ENCODE measurements at places on chromosomes 4 and X.
A peak's percentile ranks its signal among the peaks of the same experiment; 100 is the strongest.

DNA sequence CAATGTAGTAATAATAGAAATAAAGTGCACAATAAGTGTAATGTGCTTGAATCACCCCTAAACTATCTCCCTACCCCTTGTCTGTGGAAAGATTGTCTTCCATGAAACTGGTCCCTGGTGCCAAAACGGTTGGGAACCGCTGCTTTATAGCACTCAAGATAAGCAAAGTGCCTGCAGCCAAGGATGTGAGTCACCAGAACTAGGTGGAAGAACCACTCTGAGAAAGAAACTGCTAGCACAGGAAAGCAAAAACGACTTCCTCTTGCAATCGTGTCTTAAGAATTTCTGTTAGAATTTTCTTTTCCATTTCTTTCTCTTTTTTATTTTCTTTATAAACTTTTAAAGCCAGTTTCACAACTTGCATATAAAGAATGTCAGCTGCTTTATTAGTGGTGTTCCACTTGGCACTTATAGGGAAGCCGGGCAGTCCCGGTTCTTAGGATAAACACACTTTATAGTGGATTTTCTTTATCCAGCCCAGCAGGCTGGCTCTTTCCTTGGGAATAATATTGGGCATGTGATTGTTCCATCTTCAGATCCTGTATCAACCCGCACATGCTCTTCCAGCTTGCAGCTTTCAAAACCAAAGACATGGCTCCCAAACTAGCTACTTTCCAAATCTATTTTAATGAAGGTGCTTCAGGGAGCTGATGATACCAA is 32.3 kb upstream of the CXCL8 start:
- no peak for DNase-seq

DNA sequence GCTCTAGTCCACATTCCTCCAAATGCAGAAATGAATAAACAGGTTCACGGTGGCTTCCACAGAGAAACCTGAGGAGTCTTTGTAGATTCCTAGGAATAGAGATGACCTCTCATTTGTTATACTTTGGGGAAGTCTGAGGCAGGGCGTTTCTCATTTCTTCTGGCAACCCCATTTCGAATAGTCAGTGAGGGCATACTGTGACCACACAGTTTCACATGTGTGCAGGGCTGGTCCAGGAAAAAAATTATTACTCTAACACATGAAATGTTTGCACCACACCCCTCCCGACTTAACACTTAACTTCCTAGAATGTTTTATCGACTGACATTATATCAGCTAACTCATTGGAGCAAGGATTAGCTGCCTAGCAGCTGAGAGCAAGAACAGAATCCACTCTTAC is 12.0 kb downstream of the FRMD7 start:
- no peak for DNase-seq

DNA sequence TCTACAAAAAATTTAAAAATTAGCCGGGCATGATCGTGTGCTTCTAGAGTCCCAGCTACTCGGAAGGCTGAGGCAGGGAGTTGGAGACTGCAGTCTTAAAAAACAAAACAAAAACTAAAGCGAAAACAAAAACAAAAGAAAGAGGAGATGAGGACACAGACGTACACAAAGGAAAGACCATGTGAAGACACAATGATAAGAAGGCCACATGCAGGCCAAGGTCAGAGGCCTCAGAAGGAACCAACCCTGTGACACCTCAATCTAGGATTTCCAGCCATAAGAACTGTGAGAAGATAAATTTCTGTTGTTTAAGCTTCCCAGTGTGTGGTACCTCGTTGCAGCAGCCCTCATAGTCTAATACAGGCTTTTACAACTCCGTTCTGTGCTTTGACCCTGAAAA is 177.0 kb upstream of the ATP6AP2 start:
- DNase-seq: no peak

DNA sequence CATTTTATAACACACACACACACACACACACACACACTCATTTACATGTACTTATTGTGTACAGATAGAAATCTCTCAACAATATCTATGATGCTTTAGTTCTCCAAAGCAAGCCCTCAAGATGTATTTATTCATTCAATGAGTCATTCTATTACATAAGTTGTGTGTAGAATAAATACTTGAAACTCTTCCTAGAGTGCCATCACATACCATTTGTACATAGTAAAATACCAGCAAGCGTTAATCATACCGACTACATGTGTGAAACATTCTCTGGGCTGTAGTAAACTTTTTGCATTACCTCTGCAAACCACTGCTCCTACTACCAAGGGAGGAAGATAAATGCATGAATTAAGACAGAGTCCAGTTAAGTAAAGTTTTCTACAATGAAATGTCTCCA is 70.9 kb downstream of the EPHA5 start:
- no peak for DNase-seq

GRCh38 chrX:120293015-120293414 is 18.2 kb downstream of the TMEM255A start:
- no peak for DNase-seq

DNA sequence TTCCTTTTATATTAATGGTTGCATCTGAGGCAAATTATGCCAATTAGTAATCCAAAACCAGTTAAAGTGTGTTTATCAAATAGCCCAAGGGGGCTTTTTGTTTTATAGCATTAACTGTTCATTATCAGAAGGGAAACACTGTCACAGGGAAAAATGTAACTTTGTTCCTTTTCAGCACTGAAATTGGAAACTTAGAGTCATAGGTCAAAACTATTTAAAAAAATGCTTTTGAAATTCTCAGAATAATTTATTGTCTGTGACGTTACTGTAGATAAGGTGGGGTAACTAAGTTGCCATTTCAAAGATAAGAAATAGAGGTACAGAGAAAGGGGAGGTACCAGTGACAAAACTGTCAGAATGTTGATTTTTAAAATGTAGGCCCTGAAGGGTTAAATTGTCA is 129.3 kb downstream of the AKAP4 start:
- DNase-seq: no peak

DNA sequence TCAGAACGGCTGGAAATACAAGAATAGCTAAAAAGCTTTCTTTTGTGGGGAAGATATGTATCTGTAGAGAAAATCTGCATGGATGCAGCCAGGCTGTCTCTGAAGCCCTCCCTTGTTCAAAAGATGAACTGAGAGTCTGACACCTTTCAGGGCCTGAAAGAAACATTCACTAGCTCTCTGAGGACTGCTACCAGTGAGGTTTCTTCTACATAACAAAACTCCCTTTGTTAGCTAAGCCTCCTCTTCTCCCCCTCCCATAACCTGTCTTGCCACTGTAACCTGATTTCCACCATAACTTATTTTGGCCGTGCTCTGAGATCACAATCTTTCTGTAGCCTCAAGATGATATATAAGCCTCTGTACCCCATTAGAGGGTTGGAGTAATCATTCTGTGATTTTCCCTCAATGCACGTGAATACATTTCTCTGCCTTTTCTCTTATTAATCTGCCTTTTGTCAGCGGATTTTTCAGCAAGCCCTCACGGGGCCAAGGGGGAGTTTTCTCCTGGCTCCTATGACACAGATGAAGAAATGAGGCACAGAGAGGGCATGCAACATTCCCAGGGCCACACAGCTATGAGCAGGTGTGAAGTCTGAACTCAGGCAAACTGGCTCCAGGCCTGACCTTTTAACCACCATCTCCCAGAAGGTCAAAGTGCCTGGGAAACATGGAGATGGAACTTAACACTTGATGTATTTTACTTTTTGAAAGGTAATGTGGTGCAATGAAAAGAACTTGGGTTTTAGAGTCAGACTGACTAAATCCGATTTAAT is 161.6 kb upstream of the PRDX4 start:
- no peak for DNase-seq

- no peak for DNase-seq
Measured at GRCh38 chrX:41958861-41959260, 35.5 kb upstream of the CASK start.

GRCh38 chrX:137052643-137053235 is 18.9 kb upstream of the GPR101 start:
- peak; percentile 50 for DNase-seq

GRCh38 chr4:66097218-66097617 is 426.9 kb upstream of the EPHA5 start:
- DNase-seq: no peak

GRCh38 chrX:68801737-68802290 is 27.0 kb upstream of the EFNB1 start:
- no peak for DNase-seq
